ENCODE measurements at places on chromosomes 16 and 17.

GRCh38 chr16:71351558-71351901 is 7.0 kb upstream of the CALB2 start:
- no peak for DNase-seq

DNA sequence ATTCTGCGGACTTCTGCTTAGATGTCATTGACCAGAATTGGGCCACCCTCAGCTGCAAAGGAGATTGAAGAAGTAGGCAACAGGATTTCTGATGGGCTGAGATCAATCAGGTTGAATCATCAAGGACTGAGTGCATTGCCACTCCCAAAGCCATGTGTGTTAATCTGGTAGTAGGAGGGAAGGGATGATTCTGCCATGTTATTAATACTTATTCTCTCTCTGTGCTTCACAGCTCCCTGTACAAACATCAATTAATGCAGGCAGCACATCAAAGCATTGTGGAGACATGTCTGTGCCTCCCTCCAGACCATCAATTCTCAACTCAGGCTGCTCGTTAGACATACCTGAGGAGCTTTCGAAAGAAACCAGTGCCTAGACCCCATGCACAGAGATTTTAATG is 11.6 kb downstream of the LRRC3C start:
- no peak for DNase-seq

DNA sequence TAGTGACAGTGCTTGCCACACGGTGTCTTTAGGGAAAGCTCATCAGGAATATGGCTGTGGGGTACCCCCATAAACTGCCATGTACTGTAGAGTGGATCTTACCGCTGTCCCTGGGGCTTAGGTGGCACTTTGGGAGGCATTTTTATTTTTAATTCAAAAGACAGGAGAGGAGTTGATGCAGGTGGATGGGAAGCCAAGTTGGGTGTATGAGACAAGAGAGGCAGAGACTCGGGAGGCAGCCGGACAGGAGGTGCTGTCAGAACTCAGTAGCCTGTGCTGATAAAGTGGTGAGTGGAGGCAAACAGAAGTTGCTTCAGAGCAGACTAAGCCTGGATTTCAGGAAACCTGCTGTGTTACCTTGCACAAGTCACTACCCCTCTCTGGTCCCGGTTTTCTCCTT is 185.9 kb downstream of the TMEM132E start:
- no peak for DNase-seq

- no peak for DNase-seq
Measured at GRCh38 chr16:62712566-62712965, 676.3 kb upstream of the CDH8 start.

DNA sequence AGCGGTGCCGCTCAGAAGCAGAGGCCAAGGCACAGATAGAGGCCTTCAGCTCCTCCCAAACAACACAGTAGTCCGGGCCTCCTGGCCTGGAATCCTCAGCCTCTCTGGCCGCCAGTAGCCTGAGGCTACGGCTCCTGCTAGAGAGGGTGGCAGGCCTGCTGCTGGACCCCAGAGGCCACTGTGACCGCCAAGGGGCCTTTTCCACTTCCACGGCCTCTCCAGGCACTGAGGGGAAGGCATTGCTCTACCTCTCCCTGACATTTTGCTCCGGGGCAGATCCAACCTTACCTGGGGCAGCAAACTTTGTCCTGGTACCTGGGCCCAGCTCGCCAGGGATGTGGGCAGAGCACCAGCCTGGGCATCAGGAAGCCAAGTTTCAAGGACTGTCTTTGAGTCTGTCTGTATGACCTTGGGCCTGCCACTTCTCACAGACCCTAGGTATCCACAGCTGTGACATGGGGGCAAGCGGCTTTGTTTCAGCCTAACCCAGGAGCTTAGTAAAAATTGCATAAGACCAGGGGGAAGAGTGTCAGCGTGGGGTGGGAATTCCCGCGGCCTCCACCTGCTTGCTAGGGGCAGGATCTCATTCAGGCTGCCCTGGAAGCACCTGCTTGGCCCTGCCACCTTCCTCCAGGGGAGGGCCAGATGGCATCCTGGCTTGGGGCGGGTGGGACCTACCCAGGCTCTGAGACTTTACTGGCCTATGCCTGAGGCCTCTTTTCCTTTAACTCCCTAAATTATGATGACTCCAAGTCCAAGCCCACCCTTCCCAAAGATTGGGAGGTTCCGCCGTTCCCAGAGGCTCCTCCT is 33.2 kb downstream of the ADGRG5 start:
- DNase-seq = no peak

- no peak for DNase-seq
Measured at GRCh38 chr17:36532435-36532975, 2.2 kb downstream of the MYO19 start.

Data from cortex of kidney (tissue), 1 donor.